ENCODE measurements at places on chromosomes 3 and 15.

DNA sequence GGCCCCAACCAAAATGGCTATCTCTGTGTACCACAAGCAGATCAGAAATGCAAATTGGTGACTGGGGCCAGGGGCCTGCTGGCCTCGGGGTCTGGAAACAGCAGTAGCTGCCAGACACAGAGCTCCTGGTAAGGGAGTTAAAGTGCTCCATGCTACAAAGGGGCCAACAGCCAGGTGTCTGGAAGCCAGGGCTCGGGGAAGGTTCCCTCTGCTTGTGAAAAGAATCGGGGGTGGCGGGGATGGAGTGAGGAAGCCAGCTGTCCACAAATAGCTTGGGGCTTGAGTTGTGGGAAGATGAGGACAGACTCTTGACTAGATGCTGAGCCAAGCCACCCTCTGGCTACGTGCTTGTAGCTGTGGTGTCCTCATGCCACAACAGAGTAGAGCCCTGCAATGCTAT lies 39.3 kb downstream of the CHRD start:
- DNase-seq: no peak

DNA sequence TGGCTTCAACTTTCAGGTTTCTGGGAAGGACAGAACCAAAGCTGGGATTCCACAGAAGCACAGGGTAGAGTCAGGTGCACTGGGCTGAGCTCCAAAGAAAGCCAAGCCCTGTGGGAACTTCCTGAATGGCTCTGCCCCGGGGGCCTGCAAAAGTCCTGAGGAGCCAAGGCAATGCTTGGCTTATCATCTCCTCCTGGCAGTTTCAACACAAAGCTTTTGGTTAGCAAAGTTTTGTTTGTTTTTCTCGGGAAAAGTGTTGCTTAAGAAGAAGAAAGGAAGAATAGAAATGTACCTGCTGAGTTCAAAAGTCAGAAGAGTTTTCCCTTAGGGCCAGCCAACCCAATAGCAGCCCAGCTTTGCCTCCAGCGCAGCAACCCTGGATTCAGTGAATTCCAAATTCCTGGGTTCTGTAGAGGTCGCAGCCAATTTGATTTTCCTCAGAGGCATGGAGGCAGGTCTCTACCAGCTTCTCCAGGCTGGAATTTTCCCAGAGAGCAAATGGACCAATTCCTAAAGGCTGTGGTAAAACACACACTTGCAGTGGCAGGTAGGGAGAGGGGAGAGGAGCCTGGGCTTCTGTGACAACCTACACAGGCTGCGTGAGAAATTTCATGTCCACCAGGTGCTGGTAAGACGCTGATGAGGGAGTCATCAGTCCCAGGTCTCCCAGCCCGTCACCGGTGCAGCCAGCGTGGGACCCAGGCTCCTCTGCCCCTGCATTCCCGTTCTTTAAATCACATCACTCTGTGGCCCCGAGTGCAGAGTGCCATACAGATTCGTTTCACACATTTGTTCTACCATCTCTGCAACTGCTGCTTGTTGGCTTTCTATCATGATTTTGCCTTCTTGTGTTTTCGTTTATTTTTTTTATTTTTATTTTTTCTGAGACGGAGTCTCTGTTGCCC lies 54.3 kb upstream of the SNRPA1 start:
- DNase-seq: no peak

DNA sequence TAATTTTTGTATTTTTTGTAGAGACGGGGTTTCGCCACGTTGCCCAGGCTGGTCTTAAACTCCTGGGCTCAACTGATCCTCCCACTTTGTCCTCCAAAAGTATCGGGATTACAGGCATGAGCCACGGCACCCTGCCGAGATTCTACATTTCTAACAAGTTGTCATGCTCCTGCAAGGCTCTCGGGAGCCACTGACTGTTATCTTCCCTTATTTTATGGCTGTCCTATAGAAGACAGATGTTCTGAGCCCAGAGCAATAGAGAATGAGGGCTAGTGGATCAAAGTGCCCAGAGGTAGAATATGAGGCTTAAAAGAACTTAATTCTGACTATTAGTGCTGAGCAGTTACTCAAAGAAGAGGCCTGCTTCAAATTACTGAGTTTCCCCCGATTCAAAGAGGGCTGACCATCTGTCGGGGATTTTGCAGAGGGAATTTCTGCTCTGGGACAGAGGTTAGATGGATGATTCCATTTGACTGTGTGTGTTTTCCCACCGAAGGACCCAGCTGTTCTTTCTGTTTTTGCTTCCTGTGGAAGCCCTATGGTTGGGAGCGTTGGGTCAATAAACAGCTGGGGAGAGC lies 39.5 kb downstream of the ITPR1 start:
- no peak for DNase-seq

- DNase-seq: no peak
Measured at GRCh38 chr3:99884484-99884883, 66.8 kb downstream of the CMSS1 start.

DNA sequence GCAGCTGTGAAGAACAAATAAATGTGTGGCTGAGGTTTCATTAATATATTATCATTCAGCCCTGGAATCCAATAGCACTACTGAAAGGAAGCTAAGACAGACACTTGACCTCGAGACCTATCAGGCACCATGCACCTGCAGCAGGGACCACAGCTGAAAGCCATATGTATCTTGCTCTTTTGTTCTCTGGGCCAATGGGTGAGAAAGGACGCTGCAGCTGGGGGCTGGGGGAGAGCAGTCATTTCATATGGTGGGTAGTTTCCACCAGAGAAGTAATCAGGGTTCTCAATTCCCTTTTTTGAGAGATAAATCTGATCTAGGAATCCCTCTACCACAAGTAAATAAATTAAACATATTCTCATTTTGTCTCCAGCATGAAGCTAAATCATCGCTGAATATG lies 225.6 kb upstream of the STRIT1 start:
- DNase-seq: no peak

- no peak for DNase-seq
Measured at GRCh38 chr15:63288778-63289378, 11.5 kb downstream of the APH1B start.

DNA sequence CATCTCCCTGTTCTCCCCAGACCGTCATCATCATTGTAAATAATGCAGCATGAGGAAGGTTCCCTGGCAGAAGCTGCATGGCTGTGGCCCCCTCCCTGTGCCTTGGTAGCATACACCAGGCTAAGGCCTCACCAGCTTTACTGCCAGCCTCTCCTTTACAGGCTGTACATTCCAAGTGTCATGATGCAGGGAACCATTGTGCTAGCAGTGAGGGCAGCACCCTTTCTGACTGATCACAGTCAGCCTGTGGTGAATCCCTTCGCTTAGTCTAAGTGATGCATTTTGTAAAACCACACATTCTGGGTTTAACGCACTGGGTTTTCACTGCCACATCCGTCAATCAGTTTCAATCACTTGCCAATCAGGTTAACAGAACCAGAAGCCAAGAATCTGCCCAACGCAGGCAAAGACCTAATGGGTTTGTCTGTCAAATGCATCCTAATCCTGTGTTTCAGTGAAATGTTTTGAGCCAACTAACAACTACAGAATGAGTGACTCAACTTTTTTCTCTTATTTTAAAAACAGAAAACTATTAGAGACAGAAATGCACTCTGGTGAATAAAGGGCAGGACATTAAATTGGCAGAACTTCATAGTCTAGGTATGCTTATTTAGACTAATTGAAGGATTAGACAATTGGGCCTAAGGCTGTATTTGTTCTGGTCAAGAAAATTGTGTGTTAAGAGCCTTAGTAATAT lies 225.9 kb upstream of the DPH6 start:
- no peak for DNase-seq

GRCh38 chr3:60652829-60653228 lies 598.4 kb downstream of the FHIT start:
- DNase-seq: no peak

DNA sequence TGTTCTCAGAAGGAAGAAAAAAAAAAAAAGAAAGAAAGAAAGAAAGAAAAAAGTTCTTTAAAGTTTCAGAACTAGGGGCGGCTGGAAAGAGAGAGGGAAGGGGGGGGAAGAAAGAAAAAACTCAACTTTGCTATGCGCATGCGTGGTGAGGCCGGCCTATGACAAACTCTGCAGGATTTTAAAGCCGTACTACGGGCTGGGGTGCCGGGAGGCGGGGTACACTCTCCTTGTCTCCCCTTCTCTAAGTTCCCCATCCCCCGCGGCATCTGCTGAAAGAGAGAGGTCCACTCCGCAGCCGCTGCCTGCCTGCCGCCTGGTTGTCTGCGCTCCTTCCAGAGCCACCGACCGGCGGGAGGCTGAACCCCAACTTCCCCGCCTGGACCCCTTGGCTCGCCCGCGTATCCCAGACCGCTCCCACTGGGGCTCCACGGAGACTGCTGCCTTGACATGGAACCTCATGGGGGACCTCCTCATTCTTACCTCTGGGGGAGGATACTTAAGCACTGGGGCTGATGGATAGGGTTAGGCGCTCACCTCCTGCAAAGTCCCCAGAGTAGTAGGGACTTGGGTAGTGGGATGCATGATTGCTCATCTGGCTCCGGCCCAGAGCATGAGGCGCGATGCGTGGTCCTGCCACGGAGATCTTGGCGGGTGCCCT lies 1.4 kb upstream of the WNT5A start:
- no peak for DNase-seq

Data from stimulated activated CD4-positive, alpha-beta T cell treated with anti-CD3 and anti-CD28 coated beads, Interleukin-12 subunit alpha, Interleukin-12 subunit beta, amount 100 ng/mL, for 4 hours (primary cell).